ENCODE measurements at places on chromosomes 7 and 10.

- DNase-seq, result no peak
These were observed 146.6 kb downstream of the CTNNA3 start for GRCh38 chr10:67549390-67549789.

GRCh38 chr7:39349452-39350123 lies 216.6 kb upstream of the YAE1 start:
- DNase-seq, result no peak

DNA sequence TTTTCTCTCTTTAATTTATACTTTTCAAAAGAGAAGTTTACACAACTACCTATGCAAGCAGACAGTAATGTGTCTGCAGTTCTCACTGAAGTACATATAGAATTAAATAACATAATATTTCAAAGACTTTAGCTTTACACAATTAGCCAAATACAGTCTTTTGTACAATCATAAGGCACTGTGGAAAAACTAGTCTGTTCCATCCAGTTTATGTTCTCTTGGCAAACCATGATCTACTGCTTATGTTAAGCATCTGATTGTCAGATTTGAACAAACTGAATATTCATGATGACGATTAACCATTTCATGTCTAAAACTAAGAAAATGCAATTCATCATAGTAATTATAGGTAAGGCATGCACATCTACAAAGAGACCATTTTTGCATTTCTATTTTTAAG lies 842 bp downstream of the SEMA3A start:
- no peak for DNase-seq

DNA sequence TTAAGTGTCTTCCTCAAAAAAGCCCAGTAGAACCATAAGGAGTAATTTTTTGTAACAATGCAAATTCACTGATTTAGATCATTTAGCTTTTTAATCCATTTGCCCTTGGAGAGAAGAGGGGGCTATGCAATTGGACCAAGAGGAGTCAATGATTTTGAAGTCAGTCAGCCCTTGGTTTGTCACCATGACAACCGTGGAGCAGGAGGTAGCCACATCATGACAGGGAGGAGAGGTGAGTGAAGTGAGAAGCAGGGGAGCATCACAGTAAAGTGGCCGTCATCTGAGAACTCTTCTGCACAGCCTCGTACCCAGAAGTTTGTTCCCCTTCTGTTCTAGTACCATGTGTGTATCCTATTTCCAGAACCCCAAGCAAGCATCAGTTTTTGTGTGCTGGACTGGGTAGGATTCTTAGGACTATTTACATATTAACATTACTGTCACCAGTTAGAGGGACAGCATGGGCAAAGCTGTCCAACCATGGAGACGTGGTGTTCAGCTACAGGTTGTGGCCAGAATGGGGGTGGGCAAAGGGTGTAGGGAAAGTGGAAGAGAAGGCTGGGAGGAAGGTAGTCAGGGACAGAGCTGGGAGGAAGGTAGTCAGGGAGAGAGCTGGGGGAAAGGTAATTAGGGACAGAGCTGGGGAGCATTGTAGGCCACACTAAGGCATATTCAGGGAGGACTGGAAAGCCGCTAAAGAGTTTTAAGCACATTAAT lies 13.1 kb downstream of the UBE3C start:
- no peak for DNase-seq

DNA sequence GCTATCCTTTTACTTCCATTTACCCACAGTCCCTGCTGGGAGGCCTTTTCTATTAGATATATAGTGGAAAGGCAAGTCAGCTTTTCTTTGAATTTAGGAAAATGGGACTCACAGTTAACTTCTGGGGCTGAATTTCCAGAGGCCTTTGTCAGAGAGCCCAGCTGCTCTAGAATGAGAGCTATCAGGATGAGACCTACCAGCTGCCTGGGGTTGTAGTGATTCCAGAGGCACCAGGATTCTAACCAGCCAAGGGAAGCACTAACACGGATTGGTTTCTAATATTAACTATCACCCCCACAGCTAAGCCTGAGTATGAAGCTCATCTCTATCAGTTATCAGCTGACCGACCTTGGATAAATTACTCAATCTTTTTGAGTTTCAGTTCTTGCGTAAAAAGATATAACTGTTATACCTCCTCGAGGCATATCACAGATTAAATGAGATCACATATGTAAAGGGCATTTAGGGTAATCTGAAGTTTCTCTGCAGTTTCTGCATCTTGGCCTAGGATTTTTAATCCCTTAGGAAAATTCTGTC lies 56.6 kb upstream of the CALD1 start:
- no peak for DNase-seq

GRCh38 chr7:24476227-24476626 lies 97.0 kb upstream of the PALS2 start:
- no peak for DNase-seq

DNA sequence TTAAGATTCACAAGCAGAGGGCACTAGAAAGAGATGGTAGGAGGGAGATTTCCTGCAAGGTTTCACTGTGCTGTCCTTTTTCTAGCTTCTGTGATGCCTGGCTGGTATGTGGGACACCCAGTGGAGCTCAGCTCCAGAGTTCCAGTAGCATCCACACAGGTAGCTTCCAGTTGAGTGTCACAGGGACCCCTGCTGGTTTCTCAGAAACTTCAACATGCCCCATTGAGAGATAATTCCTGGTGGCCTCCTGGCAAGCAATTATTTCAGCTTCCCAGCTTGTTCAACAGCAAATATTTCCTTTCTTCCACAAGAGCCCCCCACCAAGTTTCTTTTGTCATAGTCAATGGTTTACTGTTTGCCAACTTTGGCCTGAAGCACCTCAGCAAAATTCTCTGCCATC lies 858.7 kb downstream of the REEP3 start:
- no peak for DNase-seq

DNA sequence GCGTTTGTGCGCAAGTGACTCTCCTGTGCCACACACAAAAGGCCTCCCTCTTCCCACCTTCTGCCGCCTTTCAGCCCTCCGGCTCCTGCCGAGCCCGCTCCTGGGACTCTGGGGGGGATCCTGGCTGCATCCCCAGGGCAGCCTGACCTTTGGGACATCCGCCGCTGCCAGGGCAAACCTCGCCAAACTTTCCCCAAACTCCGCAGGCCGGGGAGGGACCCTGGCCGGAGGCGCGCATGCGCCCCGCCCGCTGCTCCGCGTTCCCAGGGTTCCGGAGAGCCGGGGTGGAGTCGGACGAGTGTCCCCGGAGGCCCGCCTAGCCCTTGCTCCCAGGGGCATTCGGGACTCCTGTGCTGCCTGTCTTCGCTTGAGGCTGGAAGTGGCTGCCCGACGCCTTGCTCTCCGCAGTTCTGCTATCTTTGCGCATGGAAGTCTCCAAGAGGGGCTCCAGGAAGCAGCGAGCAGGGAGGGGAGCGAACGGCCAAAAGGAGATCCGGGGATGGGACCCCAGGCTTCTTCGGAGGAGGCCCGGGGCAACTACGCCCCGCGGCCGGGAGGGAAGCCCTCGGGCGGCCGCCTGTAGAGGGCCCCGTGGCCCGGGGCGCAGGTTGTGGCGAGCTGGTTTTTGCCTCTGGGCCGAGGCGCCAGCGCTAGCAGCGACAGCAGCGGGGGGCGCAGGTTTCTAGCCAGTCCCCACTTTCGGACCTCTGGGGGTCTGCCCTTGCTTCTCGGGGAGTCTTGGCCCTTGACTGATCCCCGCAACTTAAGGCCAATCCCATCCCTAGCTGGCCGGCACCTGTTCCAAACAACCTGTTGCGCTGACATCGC lies 7.0 kb downstream of the PTF1A start:
- DNase-seq, result no peak

DNA sequence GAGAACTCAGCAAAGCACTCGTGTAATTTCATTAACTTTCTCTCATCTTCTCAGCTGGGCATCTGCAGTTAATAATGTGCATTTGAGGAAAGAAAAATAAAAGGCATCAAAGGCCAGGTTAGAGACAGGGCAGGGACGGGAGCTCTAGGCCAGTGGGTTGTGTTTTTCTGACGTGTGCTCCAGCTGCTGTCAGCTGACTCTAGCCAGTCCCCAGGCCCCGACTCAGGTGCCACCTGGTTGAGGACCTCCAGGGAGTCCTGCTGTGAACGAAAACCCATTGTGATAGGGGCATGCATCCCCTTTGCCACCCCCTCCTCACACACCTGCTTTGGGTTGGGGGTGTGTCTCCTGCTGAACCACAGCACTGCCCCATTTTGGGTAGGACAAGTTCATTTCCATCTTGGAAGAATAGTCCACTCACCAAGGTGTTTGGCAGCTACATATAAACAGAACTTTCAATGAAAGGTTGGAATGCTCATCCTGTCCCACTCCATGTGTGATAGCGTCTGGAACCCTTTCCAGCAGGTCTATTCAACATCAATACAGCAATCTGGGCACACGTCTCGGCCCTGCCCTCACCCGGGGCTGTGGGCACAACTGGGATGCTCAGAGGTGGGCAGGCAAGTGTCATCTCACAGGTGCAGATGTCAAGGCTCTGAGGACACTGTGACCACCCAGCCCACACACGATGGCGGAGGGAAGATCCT lies 146.1 kb upstream of the FAM20C start:
- no peak for DNase-seq

- DNase-seq, result no peak
These were observed 54.6 kb upstream of the STARD3NL start for GRCh38 chr7:38123494-38123893.

DNA sequence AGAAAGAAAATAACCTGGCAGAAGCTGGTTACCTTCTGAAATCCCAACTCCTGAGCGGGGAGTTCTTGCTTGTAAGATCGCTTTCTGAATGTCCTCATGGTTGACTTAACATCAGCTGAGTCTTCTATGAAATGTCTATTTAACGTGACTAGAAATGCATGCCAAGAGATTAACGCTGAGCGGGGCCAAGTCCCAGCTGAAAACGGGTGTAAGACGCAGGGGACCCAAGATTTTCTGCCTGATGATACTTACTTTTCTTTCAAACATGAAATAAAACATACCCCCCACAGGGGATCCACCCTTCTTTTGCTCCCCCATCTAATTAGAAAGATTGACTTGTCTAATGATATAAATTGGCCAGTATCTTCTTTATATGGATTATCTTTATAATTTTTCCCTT lies 14.9 kb downstream of the OR9A2 start:
- DNase-seq, result no peak

- no peak for DNase-seq
These were observed 2.6 kb downstream of the FAM241B start for GRCh38 chr10:69632516-69633199.

- no peak for DNase-seq
These were observed 14.0 kb downstream of the ARL4A start for GRCh38 chr7:12701433-12701832.

DNA sequence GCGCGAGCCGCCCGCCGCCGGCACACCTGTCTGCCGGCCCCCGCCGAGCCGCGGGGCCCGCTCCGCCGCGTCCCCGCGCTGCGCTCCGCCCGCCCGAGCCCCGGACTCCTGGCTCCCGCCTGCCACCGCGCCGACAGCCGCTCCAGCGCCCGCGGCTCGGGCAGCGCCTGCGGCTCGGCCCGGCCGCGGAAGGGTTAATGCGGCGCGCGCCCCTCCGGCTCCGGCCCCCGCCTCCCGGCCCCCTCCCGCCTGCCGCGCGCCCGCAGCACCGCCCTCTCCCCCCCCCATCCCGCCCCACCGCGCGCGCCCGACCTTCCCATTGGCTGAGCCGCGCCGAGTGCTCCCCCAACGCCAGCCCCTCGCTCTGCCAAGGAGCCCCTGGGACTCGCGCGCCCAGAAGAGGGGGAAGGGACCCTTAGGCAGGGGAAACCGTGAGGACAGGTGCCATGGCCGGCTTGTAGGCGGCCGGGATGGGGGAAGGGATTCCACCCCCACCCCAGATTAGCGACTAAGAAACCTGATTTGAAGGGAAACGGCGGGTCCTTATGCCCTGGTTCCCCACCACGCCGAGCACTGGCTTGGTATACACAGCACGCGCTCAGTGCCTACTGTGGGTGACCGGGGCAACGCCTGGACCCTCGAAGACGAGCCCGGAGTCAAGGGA lies at the start of gene KCNH2:
KCNH2 (minus strand) TSS at position 196 of the 664 bp plus-strand sequence. CDS start 408 bp downstream, outside the sequence.
- DNase-seq, result peak; percentile 30

GRCh38 chr10:14757394-14757793 lies 17.3 kb downstream of the FAM107B start:
- peak; percentile 11 for DNase-seq

DNA sequence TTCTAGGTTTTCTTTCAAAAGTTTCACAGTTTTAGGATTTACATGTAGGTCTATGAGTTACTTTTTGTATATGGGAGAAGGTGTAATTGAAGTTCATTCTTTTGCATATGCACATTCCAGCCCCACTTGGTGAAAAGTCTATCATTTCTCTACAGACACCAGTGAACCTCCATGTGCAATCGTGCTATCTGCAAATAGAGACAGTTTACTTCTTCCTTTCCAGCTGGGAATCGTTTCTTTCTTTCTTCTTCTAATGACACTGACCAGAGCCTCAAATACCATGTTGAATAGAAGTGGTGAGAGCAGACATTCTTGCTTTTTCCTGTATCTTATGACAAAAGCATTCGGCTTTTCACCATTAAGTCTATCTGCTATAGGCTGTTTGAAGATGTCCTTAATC lies 122.7 kb downstream of the ARHGAP22 start:
- no peak for DNase-seq

Measured in CD4-positive, alpha-beta T cell treated with Interferon gamma for 1 hour (primary cell).